ENCODE measurements at places on chromosomes 5 and 9. TPM values are rescaled to one million over a fixed set of nuclear protein-coding genes. Genes with fewer than 3 reads are reported as not detected.
A peak's percentile ranks its signal among the peaks of the same experiment; 100 is the strongest.

DNA sequence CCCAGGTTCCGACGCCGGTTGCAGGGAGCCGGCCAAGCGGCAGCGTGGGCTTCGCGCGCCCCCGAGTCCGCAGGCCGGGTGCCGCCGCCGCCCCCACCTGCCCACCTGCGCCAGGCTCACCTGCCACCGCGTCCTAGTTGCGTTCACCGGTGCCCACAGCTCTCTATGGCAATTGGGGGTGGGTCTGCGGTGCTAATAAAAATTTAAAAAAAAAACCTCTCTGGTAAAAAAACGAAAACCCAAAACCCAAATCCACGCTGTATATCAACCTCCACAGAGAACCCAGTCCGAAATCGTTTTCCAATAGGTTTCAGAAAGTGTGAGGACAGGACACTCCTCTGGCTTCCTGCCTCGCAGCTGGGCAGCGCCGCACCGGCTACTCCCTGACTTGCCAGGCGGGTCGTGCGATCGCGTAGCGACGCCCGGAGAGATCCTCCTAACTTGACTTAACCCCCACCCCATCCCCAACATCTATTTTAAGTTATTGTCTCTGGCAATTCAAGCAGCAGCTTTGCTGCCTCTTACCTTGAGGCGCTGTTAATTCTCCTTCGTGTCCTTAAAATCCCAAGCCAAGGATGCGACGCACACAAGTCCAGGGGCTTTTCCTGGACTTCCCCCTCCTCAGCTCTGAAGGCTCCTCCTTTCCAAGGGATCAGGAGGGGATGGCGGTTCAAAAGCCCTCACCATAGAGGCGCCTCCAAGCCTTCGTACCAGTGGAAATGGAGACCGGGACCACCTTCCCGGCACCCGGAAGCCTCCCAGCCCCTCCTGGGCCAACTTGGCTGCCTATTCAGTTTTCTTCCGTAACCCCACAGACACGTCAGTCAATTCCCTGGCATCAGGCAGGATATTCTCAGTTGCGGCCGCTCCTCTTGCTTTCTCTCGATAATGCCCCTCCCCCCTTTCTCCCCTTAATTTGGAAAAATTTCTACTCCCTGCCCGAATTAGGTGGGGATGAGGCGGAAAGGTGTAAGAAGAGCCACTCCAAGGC lies 1639.4 kb upstream of the C9orf72 start:
- DNase-seq: no peak

DNA sequence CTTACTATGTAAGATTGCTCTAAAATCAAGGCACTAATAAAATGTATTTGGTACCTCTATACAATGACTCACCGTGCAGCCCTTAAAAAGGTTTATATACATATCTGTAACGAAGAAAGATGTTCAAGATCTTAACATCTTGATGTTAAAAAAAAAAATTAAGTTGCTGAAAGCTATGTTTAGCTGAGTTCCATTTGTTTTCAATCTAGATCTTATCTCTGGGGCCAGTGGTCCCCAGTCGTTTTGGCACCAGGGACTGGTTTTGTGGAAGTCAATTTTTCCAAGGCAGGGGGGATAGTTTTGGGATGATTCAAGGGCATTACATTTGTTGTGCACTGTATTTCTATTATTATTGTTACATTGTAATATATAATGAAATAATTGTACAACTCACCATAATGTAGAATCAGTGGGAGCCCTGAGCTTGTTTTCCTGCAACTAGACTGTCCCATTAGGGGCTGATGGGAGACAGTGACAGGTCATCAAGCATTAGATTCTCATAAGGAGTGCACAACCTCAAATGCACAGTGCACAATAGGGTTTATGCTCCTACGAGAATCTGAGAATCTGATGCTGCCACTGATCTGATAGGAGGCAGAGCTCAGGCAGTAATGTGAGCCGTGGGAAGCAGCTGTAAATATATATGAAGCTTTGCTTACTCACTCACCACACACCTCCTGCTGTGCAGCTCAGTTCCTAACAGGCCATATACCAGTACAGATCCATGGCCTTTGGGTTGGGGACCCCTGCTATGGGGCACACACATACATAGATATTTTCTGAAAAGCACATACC lies 27.6 kb upstream of the TSLP start:
- DNase-seq: no peak

The CXCL14 gene
- total RNA-seq: 0.90 TPM

The CAMK4 gene
- 0.02 TPM for total RNA-seq

The KCTD16 gene
- total RNA-seq: 0.11 TPM

- no peak for DNase-seq
Measured at GRCh38 chr9:99778308-99778707, 43.4 kb upstream of the NR4A3 start.

The AQP7 gene
- total RNA-seq: 82.5 TPM

The GPR151 gene
- total RNA-seq: not detected

- no peak for DNase-seq
Measured at GRCh38 chr9:89680547-89681467, 76.0 kb downstream of the GADD45G start.

DNA sequence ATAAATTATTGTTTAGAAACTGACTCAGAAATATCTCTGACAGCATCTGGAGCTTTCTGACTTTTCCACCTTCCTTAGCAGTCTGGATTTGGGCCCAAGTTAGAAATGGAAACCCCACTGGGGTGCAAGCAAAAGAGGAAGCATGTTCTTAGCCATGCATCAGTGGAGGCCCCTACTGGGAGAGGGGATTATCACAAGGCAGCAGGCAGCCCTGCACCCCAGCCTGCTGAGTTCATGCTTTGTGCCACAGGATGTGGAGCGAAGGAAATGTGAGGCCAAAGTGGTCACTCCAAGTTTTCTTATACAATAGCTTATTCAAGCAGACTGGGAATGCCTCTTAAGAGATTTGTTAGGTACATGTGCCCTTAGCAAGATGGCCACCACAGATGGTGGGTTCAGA lies 146.5 kb upstream of the TLX3 start:
- DNase-seq: no peak

DNA sequence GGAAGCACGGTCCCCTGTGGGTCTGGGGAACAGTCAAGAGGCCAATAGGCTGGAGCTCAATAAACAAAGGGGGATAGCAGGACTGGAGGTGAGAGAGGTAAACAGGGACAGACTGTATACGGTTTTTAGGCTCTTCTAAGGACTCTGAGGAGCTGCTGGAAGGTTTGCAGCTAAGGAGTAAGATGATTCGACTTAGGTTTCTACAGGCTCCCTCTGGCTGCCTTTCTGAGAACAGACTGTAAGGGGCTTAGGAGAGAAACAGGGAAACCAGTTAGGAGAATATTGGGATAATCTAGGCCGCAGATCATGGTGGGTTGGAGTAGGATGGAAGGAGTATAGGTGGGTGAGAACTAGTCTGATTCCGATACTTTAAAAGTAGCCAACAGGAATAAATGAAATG lies 10.4 kb downstream of the CDK5RAP2 start:
- DNase-seq: no peak

The DNM1 gene
- total RNA-seq: 3.1 TPM

DNA sequence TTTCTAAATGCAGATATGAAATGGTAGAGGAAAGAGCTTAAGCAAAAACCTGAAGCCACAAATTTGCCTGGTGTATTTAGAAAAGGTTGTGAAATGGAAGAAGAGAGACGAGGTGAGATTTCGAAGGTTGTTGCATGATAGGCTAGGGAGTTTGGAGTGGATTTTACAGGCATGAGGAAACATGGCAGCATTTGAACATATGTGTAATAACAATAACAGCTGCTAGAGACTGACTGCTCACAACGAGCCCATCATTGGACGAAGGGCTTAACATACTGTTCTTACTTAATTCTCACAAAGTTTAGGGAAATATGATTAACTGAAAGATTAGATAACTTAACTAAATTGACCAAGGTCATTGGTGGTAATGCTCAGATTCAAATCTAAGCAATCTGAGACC lies 108.1 kb downstream of the JAKMIP2 start:
- no peak for DNase-seq

The GARIN3 gene
- not detected for total RNA-seq

DNA sequence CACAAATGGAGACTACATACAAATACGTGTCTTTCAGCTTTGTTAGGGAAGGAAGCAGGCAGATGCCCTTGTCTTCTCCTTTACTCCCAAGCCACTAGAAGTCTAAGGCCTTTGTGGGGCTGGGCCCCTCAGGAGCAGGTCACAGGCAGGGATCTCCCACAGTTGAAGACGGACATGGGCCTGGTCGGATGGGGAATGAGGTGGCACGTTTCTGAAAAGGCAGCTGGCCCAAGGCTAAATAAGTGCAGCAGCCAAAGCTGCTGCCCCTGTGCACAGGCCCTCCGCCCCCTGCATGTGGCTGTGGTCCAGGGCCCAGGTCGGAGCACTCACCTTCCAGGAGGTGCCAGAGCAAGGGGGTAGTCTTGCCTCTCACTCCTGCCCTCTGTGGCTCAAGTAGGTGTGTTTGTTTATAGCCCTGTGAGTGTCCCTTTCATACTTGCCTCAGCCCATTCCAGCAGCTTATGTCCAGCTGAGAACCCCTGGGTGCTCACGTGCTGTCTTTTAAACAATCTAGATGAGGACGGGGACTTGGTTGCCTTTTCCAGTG lies 1.8 kb downstream of the SQSTM1 start:
- DNase-seq: no peak

DNA sequence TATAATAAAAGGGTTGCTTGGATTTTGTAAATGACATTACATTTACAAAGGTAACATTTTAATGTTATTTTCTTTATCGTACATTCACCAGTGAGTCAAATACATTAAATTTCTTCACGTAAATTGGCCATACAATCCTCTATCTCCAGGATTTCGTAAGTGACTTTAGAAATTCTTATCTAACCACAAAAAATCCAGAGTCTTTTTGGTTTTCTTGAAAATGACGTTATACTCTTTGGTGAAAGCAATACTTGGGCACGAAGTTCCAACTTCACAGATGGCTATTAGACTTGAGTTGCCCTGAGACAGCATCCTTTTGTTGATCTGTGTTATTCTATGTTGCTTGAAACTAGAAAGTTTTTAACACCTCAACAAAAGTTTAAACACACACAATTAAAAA lies 87.4 kb upstream of the CDH10 start:
- no peak for DNase-seq

DNA sequence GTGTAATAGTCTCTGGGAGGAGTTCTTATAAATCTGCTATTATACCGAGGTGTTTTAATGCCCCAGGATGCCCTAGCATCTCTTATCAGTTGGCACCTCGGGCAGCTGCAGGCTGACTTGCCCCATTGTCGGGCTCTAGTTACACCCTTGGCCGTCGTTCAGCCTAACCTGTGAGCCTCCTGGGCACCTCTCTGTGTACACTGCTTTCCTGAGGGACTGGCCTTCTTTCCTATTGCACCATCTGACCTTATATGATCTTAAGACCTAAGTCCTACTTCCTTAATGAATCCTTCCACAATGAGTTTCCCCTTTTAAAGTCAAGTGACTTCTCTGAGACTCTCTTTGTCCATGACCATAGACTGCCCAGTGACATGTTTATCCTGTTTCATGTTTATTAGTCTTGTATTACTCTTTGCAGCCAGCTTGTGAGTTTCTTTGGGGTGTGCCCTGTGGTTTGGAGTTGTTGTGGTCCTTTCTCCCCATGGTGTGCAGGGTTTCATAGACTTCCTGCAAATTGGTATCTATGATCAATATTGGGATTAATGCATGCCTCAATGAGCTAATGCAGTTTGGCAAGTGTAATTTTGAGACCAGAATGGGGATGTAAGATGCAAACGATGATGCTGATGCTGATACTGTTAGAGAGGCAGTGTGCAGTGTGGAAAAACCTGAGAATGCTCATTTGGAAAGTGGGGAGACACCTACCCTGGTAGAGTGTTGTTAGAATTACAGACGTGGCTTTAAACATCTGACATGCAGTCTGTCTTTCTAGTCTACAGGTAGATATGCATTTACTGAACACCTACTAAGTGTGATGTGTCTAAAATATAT lies 4.9 kb downstream of the DAPK1 start:
- no peak for DNase-seq

- DNase-seq: no peak
Measured at GRCh38 chr5:78547183-78547582, 101.4 kb downstream of the LHFPL2 start.

DNA sequence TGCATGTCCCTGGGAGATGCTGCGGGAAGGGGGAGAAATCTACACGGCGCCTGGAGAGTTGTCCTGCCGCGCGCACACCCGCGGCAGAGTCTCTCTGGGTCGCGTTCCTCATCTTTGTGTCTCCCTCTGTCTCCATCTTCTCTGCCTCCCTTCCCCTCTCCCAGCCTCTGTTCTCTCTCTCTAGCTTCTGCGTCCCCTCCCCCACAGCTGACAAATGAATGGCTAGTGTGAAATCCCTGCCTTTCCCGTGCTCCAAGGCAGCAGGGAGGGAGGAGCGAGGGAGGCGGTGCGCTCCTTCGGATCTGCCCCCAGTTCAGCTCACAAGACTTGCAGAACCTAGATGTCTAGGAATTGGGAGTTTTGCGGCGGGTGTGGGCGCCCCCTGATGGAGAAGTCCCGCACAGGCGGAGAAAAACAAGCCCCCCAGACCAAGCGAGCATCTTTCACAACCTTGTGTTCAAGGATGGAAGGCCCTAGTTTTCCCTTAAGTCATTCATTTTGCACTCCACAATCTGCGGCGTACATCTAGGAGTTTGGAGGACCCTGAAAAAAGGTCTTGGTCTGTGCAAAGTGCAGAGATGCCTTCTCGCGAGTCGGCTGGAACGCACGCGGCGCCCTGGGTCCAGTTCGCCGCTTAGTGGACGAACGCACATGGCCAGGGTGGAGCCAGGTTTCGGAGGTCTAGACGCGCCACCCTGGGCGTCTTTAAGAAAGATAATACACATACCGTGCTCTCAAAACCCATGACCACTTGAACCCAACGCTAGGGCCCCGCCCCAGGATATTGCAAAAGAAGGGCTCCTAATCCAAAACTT lies 2.0 kb downstream of the VCAN start:
- DNase-seq: peak; percentile 92

The SOWAHA gene
- not detected for total RNA-seq

GRCh38 chr5:41414598-41414997 lies 95.8 kb downstream of the PLCXD3 start:
- DNase-seq: peak; percentile 62

DNA sequence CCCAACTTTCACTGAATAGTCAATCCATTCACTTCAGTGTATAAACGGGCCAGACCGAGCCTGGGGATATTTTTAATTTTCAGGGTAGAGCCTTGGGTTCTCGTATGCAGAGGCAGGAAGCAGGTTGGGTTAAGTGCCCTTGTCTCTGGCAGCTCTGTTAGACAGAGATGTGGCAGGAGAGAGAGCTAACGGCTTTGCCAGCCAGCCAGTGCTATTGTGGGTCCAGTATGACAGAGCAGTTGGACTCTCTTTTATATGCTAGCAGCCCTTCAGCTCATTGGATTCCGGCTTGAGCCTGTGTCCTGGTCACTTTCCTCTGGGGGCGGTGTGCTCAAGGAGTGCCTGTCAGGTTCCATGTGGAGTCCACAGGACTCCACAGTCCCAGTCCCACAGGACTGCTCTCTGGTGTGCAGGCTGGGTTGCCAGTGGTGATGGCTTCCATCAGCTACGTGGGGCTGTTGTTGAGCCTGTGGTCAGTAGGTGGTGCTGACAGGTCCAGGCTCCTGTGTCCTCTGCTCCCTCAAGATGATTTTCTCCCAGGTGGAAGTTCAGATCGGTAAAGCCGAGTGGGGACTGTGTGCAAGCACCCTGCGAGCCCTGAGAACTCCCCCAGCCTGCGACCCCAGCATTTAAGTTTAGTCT lies 14.3 kb downstream of the CLTA start:
- DNase-seq: peak; percentile 49

Data from heart left ventricle (tissue), 16 donors.